Right renal cortex interstitium (tissue), 3 donors: ENCODE measurements at places on chromosomes 13 and 19. TPM values are rescaled to one million over a fixed set of nuclear protein-coding genes. Genes with fewer than 3 reads are reported as not detected.
A peak's percentile ranks its signal among the peaks of the same experiment; 100 is the strongest.

DNA sequence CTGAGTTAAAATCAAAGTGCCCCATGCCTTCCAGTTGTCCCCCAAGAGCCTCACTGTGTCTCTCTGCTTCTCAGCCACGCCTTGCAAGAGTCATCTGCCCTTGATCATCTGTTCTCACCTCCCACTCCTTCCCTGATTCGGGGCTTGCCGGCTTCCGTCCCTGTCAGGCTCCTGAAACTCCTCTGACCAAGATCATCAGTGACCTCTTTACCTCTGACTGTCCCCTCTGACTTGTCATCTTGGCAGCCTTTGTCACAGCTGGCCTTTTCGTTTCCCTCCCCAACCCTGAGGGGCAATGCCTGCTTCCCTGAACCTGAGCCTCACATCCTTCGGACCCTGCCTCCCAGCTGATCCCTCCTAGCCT lies 66.3 kb downstream of the MAP4K1 start:
- DNase-seq = no peak

Gene TEX101
- not detected for polyA plus RNA-seq

Gene CYP4F2
- polyA plus RNA-seq = 0.41 TPM

Gene CA11
- 21.9 TPM for polyA plus RNA-seq

DNA sequence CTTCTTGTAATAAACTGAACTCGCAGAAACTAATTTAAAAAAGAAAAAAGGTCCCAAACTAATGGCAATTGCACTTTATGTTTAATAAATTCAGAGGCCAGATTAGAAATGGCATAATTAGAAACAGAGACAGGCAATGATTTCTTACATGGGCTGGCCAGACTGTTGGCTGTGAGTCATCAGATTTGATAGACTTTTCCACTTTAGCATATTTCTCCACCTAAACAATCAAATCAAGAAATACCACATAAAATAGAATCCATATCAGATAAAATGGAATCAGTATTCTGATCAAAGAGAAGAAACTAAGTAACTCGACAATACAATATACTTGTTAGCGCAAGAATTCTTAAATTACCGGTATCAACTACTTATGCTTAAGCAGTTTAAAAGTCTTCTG lies 29.0 kb downstream of the EXOSC8 start:
- DNase-seq = no peak

DNA sequence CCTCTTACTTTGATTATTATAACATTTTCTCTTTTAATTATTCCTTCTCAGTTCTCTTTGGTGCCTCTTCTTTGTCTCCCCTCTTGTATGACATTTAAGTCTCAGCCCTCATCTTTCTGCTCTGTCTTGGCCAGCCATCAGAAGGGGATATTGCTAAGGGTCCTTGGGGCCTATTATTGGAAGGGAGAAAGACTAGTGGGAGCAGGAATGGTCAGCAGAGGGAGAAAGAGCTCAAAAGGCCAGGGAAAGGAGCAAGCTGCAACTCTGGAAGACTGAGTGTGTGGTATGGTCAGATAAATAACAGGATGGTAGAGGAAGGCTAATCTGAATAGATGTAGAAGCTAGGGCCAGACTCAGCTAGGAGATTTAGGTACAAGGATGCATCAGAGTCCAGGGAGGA lies 336.9 kb downstream of the TDRD3 start:
- no peak for DNase-seq

Gene SARS2
- polyA plus RNA-seq = 31.4 TPM

Gene ACP7
- polyA plus RNA-seq = 0.64 TPM

Gene ZNF136
- 20.2 TPM for polyA plus RNA-seq

Gene CDX2
- not detected for polyA plus RNA-seq

GRCh38 chr13:94696171-94696570 lies 16.2 kb downstream of the SOX21 start:
- no peak for DNase-seq

Gene ZNF829
- 7.1 TPM for polyA plus RNA-seq

Gene FPR3
- 0.49 TPM for polyA plus RNA-seq

GRCh38 chr19:13633109-13633508 lies 126.8 kb upstream of the CACNA1A start:
- peak; percentile 37 for DNase-seq

- no peak for DNase-seq
Measured at GRCh38 chr19:41868989-41869300, 8.1 kb upstream of the CD79A start.

- no peak for DNase-seq
Measured at GRCh38 chr19:28039677-28040381, 1173.1 kb downstream of the UQCRFS1 start.

- DNase-seq = no peak
Measured at GRCh38 chr19:4598712-4599111, 39.2 kb upstream of the SEMA6B start.

Gene ZNF90
- 12.3 TPM for polyA plus RNA-seq

DNA sequence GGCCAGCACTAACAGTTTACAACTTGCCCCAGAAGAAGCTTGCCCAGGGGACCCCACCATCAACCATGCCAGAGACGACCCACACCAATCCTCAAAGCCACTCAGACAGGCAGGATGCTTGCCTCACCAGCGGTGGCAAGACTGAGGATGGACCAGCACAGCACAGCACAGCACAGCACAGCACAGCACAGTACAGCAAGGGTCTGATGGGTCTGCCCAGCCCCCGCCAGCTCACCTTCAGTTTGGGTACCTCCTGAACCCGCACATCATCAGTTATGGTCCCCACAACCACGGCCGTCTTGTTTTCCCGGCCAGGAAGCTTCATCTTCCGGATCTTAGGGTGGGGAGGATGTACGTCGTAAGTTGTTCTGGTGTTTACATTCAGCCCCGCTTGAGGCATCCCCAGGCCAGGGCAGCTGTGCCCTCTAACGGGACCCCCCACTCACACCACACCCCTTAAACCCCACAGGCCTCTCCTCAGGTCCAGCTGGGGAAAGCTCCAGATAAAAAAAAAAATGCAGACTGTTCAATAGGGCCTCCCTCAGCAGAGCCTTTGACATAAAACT lies 1.7 kb upstream of the FAM83E start:
- DNase-seq = no peak

- no peak for DNase-seq
Measured at GRCh38 chr13:44617648-44618047, 41.5 kb upstream of the TSC22D1 start.

Gene SYCN
- polyA plus RNA-seq = not detected

DNA sequence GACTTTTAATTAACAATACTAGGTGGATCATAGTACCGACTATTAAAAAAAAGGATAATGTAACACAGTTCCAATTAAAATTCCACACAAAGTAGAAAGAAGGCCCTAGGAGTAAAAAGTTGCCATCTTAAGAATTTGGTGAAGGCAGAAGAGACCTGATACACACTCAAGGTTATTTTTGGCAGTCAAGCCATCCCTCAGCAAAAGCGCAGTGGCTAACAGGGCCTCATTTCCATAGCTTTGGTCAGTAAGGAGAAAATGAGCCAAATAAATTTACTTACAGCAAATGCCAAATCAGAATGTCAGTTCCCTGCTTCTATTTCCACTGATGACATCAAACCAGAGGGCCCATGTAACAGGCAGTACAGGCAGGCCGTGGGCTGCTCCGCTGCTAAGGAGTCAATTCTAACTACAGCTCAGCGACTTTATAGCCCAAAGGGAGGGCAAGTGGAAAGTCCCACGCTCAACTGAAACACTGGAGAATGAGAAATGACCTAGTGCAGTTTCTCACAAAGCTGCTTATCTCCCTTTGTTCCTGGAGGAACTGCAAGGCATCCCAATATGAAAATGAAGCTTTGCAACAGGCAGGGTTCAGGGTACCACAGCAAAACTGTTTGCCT lies 6.3 kb downstream of the ARGLU1 start:
- no peak for DNase-seq

Gene PCDH17
- polyA plus RNA-seq = 16.2 TPM

DNA sequence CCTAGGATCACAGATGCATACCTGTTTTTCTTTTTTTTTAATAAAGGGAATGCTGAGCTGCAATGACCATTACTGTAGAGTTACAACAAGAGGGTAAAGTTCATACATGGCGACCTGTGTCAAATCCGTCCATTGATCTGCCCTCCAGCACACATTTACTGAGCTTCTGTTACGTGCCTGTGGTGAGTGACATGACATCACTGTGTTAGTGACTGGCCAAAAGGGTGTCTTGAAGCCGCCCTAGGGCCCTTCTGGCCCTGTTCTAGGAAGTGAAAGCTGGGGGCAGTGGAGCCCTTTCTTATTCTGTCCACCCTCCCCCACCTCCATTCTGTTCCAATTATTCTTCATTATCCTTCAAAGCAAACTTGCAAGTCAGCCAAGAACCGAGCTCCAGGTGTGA lies 66.3 kb downstream of the ZIC5 start:
- no peak for DNase-seq

Gene ZNF470
- 8.5 TPM for polyA plus RNA-seq

DNA sequence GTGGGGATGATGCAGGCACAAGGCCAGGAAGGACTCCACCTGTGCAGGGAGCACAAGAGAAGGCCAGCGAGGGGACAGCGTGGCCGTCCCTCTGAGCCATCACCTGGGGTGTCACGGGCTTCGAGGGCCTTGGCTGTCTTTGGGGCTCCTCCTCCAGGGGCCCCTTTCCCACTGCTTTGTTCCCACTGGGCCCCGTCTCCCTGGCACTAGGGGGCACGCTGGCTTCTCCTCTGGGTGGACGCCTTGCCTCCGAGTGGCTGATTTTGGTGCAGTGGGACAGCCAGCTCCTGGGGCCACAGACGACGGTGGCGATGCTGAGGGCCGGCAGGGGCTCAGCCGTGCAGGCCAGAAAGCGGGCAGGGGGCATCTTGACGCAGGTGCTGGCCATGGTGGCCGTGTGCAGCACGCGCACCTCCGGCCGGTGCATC lies 43.2 kb upstream of the GRTP1 start:
- DNase-seq = no peak

Gene DACT3
- polyA plus RNA-seq = 25.5 TPM

DNA sequence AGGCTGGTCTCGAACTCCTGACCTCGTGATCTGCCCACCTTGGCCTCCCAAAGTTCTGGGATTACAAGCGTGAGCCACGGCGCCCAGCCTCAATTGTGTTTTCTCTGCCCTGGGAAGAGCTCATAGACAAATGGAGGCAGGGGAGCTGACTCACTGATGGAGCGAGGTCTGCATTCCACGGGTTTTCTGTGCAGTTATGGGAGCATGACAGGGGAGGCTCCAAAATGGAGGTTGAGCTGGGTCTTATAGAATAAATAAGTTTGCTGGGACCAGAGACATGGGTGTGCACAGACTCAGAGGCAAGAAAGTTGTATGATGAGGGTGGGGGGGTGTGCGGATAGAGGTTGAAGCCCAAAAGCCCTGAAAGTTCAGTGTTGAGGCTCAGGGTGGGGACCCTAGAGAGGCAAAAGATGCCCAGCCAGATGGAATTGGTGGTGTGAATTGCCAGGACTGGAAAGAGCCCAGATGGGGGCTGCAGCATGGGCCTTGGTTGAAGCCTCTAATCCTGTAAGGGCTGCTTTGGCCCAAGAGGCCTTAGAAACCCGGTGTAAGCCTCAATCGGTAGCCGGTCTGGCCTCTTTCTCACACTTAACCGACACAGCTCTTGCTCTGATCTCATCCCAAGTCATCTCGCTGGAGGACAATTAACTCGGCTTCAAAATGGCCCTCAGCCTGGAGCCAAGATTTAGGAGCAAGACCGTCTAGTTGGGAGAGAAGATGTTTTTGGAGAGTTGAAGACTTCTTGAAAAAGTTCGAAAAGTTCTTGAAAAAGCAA lies 1.9 kb downstream of the TPM4 start:
- no peak for DNase-seq

DNA sequence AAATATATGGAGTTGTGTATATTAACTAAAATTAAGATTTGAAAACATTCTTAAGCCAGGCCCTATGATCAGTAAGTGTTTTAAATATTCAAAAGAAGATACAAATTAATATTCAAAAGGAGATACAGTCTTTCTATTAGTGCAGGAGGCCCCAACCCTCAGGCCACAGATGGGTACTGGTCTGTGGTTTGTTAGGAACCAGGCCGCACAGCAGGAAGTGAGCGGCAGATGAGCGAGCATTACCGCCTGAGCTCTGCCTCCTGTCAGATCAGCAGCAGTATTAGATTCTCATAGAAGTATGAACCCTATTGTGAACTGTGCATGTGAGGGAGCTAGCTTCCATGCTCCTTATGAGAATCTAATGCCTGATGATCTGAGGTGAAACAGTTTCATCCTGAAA lies 232.9 kb downstream of the FOXO1 start:
- no peak for DNase-seq

GRCh38 chr13:65787082-65787481 lies 1443.1 kb downstream of the PCDH9 start:
- DNase-seq = no peak

DNA sequence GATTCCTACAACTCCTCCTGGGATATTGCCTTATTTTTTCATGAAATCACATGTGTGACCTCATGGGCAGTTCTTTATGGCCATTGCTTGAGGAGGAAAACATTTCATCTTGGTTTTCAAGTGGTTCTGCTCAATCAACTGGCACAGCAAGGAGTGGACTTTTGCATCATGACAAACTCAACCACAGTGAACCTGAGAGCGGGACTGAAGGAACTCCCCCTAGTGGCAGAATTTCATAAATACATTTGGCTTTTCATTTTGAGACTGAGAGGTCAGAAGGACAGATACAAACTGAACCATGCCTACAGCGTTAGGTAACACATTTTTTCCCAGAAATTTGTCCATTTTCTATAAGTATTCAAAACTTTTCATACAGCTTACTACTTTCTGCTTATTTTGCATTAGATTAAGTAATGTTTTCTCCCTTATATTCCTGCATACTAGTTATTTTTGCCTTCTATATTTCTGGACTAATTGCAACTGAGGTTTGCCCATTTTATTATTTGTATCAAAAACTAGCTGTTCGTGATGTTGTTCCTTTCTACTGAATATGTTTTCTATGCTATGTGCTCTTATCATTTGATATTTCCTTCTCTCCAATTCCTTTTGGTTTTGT lies 13.4 kb upstream of the SIGLEC12 start:
- peak; percentile 27 for DNase-seq

DNA sequence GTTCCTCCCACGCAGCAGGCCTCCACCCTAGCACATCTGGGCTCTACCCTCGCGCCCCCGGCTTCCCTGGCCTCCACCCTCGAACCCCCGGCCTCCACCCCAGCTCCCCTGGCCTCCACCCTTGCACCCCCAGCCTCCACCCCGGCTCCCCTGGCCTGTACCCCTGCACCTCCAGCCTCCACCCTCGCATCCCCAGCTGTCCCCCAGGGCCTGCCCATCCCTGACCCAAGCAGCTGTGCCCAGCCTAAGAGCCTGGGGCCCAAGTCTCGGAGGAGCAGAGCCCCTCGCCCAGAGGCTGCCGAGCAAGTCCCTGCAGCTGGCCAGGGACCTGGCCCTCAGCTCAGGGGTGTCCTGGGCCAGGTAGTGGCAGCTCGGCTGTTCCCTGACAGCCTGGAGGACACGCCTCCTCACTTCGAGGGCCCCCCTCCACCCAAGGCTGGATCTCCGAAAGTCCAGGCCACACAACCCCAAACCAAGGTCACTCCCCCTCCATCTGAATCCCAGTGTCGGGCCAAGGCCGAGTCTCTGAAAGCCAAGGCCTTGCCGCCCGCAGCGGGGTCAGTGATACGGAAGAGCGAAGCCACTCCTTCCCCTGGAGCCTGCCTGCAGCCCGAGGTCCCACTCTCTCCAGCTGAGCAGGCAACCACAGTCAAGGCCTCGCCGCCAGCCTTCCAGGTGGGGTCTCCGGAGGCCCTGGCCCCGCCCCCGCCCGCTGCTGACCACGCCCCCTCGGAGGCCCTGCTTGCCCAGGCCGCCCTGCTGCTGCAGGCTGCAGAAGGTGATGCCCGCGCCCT lies 7.9 kb upstream of the ARHGAP33 start:
- no peak for DNase-seq

- DNase-seq = no peak
Measured at GRCh38 chr13:21336609-21337349, 122.3 kb downstream of the ZDHHC20 start.
